NCI-H82 (cell line): ENCODE measurements at places on chromosomes 7 and 10.

DNA sequence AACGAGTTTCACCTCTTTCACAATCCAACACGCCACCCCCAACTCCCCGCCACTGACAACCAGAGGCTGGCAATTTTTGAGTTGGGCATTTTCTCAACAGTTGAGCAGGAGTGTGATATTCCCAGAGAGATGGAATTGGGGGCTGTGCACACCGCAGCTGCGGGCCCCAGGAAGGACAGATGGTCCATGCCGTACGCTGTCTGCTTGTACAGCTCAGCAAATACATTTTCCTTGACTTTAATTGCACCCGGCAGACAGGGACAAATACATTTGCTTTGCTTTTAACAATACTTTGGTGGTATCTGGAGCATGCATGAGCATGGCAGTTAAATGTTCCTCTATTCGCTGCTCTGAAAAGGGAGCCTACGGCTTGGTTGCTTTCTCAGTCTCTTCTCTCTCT, 354.2 kb upstream of the DPP6 start:
- no peak for DNase-seq

- no peak for DNase-seq
Observed at GRCh38 chr7:91949221-91950009, 8.8 kb downstream of the AKAP9 start.

DNA sequence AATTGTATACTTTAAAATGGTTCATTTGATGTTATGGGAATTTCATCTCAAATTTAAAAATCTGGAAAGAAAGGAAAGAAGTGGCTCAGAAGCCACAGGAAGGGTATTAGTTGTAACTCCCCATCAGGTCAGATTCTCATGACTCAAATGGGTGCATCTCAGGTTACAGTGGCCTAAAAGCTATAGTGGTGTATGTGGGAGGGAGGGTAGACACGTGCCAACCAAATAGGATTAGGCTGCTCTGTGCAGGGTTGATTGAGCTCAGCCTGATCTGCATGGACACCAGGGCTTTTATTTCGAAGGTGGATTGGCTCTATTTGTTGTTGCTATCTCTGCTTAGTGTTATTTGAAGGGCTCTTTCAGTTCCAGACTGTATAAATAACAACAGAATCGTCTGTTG, 121.5 kb upstream of the PRR15 start:
- peak; percentile 99 for DNase-seq

DNA sequence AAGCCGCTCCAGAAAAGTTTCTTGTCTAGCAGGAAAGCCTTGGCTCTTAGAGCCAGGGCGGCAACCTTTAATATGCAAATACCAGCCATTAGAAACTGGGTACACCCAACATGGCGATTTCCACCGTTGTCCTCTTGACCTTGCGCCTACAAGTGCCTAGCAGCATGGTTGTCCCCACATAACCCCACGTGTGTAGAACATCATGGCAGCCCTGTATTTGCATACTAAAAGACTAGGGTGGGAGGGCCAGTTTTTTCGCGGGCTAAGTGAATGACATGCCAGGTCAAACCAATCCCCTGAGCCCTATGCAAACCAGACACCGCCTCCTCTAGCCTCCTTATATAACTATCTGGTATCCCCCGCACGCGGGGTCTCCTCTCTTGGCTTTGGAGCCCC, 58.4 kb upstream of the FZD8 start:
- no peak for DNase-seq

DNA sequence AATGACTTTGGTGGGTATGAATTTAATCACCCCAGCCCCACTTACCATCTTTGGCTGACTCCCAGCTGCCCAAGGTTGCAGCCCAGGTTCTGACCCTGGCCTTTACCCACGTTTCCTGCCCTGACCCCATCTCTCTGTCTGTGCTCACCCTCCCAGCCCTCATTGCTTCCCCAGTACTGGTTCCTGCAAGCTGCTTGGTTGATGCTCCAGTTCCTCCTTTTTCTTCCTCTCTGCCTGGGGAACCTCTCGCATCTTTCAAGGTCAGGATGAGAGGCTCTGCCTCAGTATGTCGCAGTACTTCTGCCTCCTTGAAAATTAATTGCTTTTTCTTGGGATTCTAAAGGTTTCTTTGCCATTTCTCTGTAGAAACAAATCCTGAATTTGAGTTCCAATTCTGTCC, 263.8 kb upstream of the ZNF32 start:
- no peak for DNase-seq

DNA sequence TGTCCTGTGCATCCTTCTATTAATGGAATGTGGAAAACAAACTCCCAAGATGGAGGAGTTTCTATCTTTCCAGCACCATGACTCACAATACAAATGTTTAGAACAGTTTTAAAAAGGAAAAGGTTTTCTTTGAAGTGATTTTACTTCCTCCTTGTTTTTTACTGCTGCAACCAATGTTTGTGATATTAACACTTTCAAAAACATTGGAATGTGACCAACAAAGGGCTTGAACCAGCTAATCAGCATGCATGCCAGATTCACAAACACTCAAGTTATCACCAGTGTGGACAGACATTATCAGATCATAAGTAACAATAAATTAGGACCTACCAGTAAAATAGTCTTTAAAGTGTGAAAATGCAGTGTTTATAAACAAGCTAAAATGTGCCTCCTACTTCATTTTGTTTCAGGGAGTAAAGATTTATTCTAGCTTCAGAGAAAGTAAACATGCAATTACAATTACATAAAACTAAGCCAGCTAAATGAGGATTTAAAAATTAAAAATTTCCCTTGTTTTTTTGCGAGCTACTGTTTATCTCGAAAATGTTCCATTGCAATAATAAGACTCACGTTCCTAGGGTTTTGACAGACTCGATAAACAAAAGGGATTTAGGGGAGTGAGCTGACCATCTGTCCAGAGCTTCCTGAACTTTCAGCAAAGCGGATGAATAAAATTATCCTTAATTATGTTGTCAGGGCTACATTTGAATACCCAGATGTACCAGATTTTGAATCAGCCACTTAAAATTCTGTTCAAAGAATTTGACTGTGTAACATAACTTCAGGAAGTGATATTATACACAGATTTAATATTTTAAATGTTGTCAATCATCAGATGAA, 29.8 kb downstream of the CPVL start:
- peak; percentile 86 for DNase-seq

- DNase-seq = peak; percentile 35
Observed at GRCh38 chr7:18760631-18761445, 265.3 kb downstream of the HDAC9 start.

- DNase-seq = no peak
Observed at GRCh38 chr7:41425926-41426325, 277.0 kb downstream of the INHBA start.

DNA sequence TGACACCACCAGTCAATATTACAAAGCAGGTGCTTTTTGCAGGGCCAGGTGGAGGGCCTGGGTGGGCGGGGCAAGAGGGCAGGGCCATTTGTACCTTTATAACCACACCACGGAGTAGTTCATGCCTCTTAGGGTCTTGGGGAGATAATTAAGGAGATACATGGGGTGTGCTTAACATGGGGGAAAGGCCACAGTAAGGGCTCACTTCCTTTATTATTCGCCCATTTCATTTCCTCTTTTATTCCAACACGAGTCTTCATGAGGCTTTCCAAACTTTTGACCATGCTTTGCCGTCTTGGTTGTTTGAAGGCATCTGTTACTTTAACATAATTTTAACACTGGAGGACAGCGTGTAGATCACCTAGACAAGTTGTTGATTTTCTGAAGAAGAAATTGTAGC, 33.3 kb upstream of the LYZL2 start:
- DNase-seq = no peak

GRCh38 chr7:4525884-4526283, 156.2 kb upstream of the FOXK1 start:
- no peak for DNase-seq

DNA sequence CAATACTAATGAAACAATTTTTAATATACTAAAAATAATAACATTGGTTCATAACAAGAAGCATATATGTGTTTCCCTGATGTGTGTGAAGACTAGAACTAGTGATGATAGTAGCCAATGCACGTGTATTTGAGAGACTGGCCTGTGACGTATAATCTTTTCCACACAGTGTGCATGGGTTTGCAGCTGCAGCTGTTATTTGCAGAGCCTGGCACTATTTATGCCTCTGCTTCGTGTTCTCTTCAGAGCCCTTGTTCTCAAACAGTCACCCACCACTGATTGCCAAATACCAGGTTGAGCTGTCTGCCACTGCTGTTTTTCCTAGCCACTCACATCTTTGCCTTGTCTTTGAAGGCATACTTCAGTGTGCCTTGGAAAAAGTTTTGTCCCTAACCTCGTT, 531.7 kb downstream of the ETV1 start:
- DNase-seq = no peak

- no peak for DNase-seq
Observed at GRCh38 chr10:4242561-4243035, 457.6 kb upstream of the KLF6 start.

GRCh38 chr7:22554184-22554583, 54.2 kb upstream of the STEAP1B start:
- no peak for DNase-seq
